Uterus (tissue), 4 donors: ENCODE measurements at places on chromosomes 2 and 18. TPM values are rescaled to one million over a fixed set of nuclear protein-coding genes. Genes with fewer than 3 reads are reported as not detected.
A peak's percentile ranks its signal among the peaks of the same experiment; 100 is the strongest.

The ZC3H6 gene
- total RNA-seq, result 14.7 TPM

The POTEC gene
- total RNA-seq, result not detected

The CYS1 gene
- 15.5 TPM for total RNA-seq

The PRSS56 gene
- not detected for total RNA-seq

- no peak overlapping the region for H3K27ac ChIP-seq
- H3K4me1 ChIP-seq, result no peaks in the 10 kb centered on the region
- H3K4me3 ChIP-seq, result no peak overlapping the region
- H3K27me3 ChIP-seq, result no peaks in the 10 kb centered on the region
These were observed 629.9 kb downstream of the NRXN1 start for GRCh38 chr2:50401772-50402653.

DNA sequence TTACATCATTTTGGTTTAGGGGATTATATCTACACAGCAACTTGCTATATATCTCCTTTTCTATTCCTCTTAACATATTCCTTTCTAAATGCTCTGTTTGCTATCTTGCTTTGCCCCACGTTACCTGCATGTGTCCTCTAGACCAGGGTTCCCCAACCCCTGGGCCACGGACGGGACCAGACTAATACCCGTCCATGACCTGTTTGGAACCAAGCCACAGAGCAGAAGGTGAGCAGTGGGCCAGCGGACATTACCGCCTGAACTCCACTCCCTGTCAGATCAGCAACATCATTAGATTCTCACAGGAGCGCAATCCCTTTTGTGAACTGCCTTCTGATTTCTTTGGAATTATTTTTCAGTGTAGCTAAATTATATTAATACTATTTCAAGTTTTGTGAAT is 66.7 kb downstream of the KCMF1 start:
- H3K27me3 ChIP-seq, result no peaks in the 10 kb centered on the region
- no peak for DNase-seq
- H3K27ac ChIP-seq, result no peak overlapping the region
- H3K4me1 ChIP-seq, result no peaks in the 10 kb centered on the region
- H3K36me3 ChIP-seq, result no peaks in the 10 kb centered on the region

DNA sequence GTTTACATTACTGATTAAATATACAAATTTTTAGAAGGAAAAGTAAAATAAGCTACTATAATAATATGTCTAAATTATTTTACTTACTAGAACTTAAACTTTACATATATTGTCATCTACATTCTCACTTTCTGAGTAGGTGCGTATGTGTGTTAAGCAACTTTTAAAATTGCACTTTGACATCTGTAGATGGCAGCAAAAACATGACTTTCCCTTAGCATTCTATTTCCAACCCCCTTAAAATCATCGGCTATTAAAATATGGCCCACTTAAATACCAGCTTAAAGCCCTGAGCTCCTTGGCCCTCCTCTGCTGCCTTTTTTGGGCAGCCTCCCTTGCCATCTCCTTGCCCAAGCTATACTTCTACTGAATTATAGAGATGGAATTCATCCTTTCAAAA is 78.0 kb downstream of the UPP2 start:
- H3K4me1 ChIP-seq, result no peaks in the 10 kb centered on the region

DNA sequence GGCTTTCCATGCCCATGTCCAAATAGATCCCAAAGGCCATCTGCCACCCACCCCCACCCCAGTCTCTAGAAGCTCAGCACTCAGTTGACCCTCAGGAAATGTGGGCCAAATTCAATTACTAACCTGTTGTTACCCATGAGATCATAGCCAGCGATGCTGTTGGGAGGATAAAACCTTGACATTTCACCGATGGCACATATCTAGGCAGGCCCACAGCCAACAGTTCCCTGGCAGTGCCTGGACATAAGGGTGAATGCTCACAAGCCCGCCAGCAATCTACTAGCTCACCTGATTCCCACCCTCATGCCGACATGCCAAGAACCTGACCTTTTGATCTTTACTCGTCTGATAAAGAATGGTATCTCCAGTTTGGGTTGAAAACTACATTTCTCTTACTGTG is 11.8 kb upstream of the ACOXL start:
- no peaks in the 10 kb centered on the region for H3K4me1 ChIP-seq
- H3K27ac ChIP-seq, result no peak overlapping the region
- H3K4me3 ChIP-seq, result no peak overlapping the region
- DNase-seq, result no peak
- no peaks in the 10 kb centered on the region for H3K27me3 ChIP-seq

GRCh38 chr2:226656367-226656766 is 143.3 kb downstream of the IRS1 start:
- H3K27me3 ChIP-seq, result no peaks in the 10 kb centered on the region
- H3K4me3 ChIP-seq, result no peak overlapping the region
- H3K36me3 ChIP-seq, result no peaks in the 10 kb centered on the region
- H3K27ac ChIP-seq, result peak overlapping the region; percentile 52
- no peak for DNase-seq
